ENCODE measurements at places on chromosomes 6 and 20. TPM values are rescaled to one million over a fixed set of nuclear protein-coding genes. Genes with fewer than 3 reads are reported as not detected.

The HEY2 gene
- 0.34 TPM for total RNA-seq

The ZNF311 gene
- 1.7 TPM for total RNA-seq

The XKR7 gene
- not detected for total RNA-seq

The TOMM6 gene
- total RNA-seq: 72.6 TPM

The MICB gene
- 17.1 TPM for total RNA-seq

The BPIFB4 gene
- not detected for total RNA-seq

The SIRPD gene
- total RNA-seq: not detected

The WFDC5 gene
- total RNA-seq: not detected

The EPHA7 gene
- total RNA-seq: not detected
